Kidney (tissue), 22 donors: ENCODE measurements at places on chromosomes 2 and 18. TPM values are rescaled to one million over a fixed set of nuclear protein-coding genes. Genes with fewer than 3 reads are reported as not detected.

Gene ZEB2
- polyA plus RNA-seq: 8.3 TPM

Gene BOLL
- polyA plus RNA-seq: not detected

Gene NOSTRIN
- 41.8 TPM for polyA plus RNA-seq

Gene DNER
- 21.9 TPM for polyA plus RNA-seq

Gene BOK
- 22.9 TPM for polyA plus RNA-seq

Gene DSC3
- polyA plus RNA-seq: not detected

DNA sequence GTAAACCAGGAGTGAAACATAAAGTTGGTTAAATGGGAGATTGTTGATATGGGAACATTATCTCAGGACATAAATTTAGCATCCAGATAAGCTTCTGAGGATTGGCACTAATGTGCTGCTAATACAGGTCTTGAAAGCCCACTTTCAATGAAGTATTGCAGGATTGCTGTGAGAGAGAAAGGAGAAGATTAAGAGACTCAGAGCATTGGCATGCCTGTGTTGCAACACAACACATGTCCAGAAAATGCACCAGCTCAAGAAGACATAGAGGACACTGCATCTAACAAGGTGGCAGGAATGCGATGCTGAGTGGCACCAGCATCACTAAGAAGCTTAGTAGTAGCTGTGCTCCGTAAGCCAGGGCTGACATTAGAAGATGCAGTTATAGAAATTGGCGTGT, 728.9 kb downstream of the SUCLG1 start:
- no peak for DNase-seq

- no peak for DNase-seq
These were observed 259.0 kb downstream of the HNMT start for GRCh38 chr2:138223319-138223718.

DNA sequence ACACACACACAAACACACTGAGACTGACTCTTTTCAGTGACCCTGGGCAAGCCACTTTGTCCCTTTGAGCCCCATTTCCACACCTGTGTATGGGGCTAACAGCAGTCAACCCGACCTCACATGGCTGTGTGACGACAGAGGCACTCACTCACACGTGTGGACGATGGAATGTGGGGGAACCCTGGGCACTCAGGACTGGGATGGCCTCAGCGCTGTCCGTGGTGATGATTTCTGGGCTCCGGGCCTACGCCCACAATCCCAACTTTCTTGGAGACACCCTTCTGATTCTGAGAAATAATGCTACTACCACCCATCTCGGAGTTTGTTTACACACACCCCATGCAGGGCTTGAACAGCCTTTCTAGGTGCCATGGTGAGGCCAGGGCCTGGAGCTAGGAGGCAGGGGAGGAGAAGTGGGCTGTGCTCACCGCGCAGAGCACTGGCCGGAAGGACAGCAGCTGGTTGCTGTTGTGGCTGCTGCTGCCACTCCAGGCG, 1.5 kb downstream of the CRYBA2 start:
- DNase-seq: no peak

GRCh38 chr2:191215666-191216065, 29.5 kb upstream of the MYO1B start:
- DNase-seq: no peak

DNA sequence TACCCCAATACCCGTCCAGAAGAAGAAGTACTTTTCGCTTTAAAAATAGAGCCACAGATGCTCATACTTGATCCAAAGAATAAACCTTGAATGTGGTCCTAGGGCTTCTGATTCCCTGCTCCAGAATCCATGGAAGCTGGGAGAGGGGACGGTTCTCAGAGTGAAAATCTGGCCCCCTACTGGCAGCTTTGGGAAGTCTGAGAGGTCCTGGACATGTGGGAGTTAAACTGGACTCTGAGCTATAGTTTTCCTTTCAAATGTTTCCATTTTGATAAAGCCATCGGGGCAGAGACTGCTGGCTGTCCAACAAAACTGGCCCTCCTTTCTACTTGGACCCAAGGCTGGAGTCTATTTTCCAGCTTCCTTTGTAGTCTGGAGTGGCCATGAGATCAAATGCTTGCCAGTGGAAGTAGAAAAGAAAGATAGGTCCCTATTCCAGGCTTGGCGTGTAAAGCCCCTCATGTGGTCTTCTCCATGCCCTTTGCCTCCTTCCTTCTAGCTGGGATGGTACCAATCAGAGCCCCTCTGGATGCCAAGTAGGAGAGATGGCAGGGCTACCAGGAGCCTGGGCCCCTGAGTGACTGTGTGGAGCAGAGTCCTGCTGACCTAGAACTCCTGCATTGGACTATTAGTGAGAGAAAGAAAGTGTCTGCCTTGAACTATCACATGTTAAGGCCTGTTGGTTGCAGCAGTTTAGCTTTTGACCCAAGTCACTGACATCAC, 37.7 kb upstream of the TBC1D8 start:
- DNase-seq: no peak

- peak; percentile 68 for DNase-seq
These were observed 923 bp downstream of the FIGLA start for GRCh38 chr2:70789304-70790135.

- DNase-seq: no peak
These were observed 19.2 kb downstream of the RASGRP3 start for GRCh38 chr2:33495683-33496082.
